ENCODE measurements at places on chromosomes 2 and 18. TPM values are rescaled to one million over a fixed set of nuclear protein-coding genes. Genes with fewer than 3 reads are reported as not detected.

Gene DSC3
- 1.8 TPM for total RNA-seq

Gene ELP2
- 36.9 TPM for total RNA-seq

Gene ALPP
- 0.37 TPM for total RNA-seq

Gene ABHD1
- total RNA-seq = 1.3 TPM

Gene LBX2
- total RNA-seq = 4.6 TPM

Gene TXNDC2
- total RNA-seq = 0.38 TPM

Gene DSG4
- total RNA-seq = 0.02 TPM

Gene FBXO36
- total RNA-seq = 1.1 TPM

Data from A549 treated with DMSO at 1 μM for 4 hours (cell line).